ENCODE measurements at places on chromosomes 2 and 18. TPM values are rescaled to one million over a fixed set of nuclear protein-coding genes. Genes with fewer than 3 reads are reported as not detected.

REG3G gene
- total RNA-seq: not detected

C2orf66 gene
- total RNA-seq: not detected

PIGN gene
- 26.3 TPM for total RNA-seq

XDH gene
- total RNA-seq: 0.32 TPM

MALL gene
- 0.16 TPM for total RNA-seq

TRIM43 gene
- total RNA-seq: not detected

CFAP221 gene
- not detected for total RNA-seq

KCNJ3 gene
- total RNA-seq: 0.05 TPM

CCDC85A gene
- 2.1 TPM for total RNA-seq

ALPG gene
- not detected for total RNA-seq

CYTIP gene
- total RNA-seq: 2.4 TPM

RUFY4 gene
- total RNA-seq: not detected

GPR39 gene
- 0.59 TPM for total RNA-seq

NMUR1 gene
- total RNA-seq: not detected

NOSTRIN gene
- not detected for total RNA-seq

GCKR gene
- total RNA-seq: not detected

IL18RAP gene
- total RNA-seq: not detected

TSPYL6 gene
- total RNA-seq: not detected

C2orf80 gene
- total RNA-seq: not detected

PIEZO2 gene
- 10.7 TPM for total RNA-seq

ANKRD44 gene
- 6.0 TPM for total RNA-seq

TBR1 gene
- not detected for total RNA-seq

MAP2 gene
- 1.3 TPM for total RNA-seq

ANKRD29 gene
- 0.83 TPM for total RNA-seq

MAPRE3 gene
- total RNA-seq: 68.3 TPM

ACMSD gene
- total RNA-seq: not detected

GULP1 gene
- total RNA-seq: 54.1 TPM

KCNE4 gene
- total RNA-seq: 27.1 TPM

CCDC68 gene
- not detected for total RNA-seq

ASB18 gene
- total RNA-seq: 0.24 TPM

YIPF4 gene
- 50.4 TPM for total RNA-seq

CABYR gene
- 1.4 TPM for total RNA-seq

CELF4 gene
- total RNA-seq: not detected

EHBP1 gene
- 30.0 TPM for total RNA-seq

MC2R gene
- not detected for total RNA-seq

CFLAR gene
- 45.4 TPM for total RNA-seq

AGAP1 gene
- total RNA-seq: 17.3 TPM

SP3 gene
- total RNA-seq: 53.2 TPM

FAM228B gene
- total RNA-seq: 5.9 TPM

FOXD4L1 gene
- 0.43 TPM for total RNA-seq

NEDD4L gene
- 31.7 TPM for total RNA-seq

ZAP70 gene
- total RNA-seq: 2.2 TPM

DUSP11 gene
- total RNA-seq: 21.4 TPM

CRYGD gene
- not detected for total RNA-seq

PROKR1 gene
- total RNA-seq: not detected

DUSP2 gene
- total RNA-seq: 1.9 TPM

SLC35F6 gene
- total RNA-seq: 31.3 TPM

SLC9A4 gene
- total RNA-seq: 0.42 TPM

IGFBP2 gene
- total RNA-seq: 0.42 TPM

XIRP2 gene
- 35.7 TPM for total RNA-seq

ACKR3 gene
- not detected for total RNA-seq

CHRND gene
- total RNA-seq: 339 TPM

DSC1 gene
- total RNA-seq: not detected

PIAS2 gene
- 38.9 TPM for total RNA-seq

MAL gene
- total RNA-seq: 2.2 TPM

DSG4 gene
- not detected for total RNA-seq

RAB6C gene
- total RNA-seq: not detected

FTCDNL1 gene
- total RNA-seq: 2.8 TPM

TSHZ1 gene
- total RNA-seq: 6.8 TPM

IGFBP5 gene
- total RNA-seq: 15.8 TPM

All from myocyte (in vitro differentiated cells).